ENCODE measurements at places on chromosomes 4 and X.

DNA sequence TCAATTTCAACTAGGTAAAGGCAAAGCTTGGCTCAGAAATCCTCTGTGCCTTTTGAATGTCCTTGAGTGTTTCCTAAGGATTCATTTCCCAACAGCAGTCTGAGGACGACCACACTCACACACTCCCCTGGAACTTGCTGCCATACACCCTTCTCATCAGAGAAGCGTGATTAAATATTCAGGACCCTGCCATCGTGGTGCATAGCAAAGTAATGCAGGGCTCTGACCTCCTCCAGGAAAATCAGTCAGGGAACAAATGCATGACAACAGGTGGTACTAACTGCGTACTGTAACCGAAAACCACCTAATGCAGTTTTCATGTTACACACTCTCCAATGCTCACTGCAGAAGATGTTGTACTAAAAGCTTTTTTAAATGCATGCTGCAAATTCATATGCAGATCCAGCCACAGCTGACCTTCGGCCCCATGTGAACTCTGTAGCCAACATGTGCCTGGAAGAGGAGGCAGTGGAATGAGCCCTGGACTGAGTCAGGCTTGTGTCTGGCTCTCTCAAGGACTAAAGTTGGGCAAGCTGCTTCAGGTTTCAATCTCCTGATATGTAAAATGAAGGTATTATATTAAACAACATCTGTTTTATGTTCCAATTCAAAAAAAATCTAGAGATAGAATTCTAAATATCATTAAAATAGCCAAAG is 238.3 kb downstream of the KCNIP4 start:
- DNase-seq: no peak

GRCh38 chr4:89755220-89755619 is 81.7 kb downstream of the SNCA start:
- peak; percentile 2 for DNase-seq

DNA sequence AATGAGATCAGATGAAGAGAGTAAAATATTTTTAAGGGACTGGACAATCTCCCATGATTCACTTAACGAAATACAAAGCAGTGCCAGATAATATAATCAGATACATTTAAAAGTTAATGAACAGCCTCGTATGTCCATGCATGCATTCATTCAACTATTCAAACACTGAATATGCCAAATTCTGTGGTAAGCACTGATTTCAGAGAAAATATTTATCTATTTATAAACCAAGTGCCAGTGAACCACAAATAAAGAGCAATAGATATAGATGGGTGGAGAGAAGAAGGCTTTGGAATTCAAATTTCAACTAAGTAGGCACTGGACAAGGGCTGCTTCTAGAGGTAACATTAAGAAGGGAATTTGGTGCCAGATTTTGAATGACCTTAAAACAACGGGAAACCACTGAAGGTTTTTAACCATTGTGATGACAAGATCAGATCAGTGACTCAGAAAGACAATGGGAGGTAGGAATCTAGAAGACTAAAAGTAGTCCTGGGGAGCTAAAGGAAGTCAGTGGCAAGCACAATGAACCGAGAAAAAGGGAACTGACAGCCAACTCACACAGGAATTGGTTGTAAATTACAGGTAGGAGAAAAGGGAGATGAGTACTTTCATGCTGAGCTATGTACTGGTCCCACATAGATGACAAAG is 14.2 kb downstream of the ELOVL6 start:
- peak; percentile 50 for DNase-seq

GRCh38 chr4:38069271-38069760 is 109.1 kb downstream of the PTTG2 start:
- peak; percentile 27 for DNase-seq

DNA sequence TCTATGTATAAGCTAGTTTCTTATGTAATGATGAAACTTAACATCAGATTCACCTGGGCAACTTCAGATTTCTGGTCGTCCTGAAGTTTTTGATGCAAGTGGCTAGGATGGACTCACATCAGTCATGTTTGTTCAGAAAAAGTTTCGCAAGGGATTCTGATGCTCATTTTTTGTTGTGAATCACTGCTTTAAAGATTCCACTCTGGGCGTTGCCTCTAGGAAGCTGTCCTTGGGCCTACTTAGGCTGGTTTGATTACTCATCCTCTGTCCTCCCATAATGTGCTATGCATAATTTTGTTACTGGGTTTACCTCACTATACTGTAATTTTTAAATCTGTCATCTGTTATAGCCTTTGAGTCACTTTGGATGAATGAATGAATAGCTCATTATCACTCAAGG is 30.8 kb downstream of the HERC3 start:
- peak; percentile 94 for DNase-seq

GRCh38 chr4:174037631-174038030 is 245.8 kb downstream of the FBXO8 start:
- no peak for DNase-seq

DNA sequence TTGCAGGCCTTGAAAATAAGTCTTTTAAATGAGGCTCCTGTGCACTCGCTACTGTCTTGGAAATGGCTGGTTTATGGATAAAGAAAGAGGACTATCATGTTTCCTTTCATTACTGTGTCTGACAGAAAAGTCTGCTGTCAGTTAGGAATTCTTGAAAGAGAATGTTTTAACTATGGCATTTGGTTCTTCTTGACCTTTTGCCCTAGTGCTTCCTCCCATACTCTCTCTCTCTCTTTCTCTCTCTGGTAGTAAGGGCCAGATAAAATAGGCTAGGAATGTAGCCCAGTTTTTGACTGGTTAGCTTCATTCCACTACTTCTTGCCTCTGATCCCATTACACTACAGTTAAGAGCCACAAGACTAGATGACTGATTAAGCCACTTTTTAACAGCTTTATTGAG is 29.8 kb downstream of the YY2 start:
- peak; percentile 56 for DNase-seq

DNA sequence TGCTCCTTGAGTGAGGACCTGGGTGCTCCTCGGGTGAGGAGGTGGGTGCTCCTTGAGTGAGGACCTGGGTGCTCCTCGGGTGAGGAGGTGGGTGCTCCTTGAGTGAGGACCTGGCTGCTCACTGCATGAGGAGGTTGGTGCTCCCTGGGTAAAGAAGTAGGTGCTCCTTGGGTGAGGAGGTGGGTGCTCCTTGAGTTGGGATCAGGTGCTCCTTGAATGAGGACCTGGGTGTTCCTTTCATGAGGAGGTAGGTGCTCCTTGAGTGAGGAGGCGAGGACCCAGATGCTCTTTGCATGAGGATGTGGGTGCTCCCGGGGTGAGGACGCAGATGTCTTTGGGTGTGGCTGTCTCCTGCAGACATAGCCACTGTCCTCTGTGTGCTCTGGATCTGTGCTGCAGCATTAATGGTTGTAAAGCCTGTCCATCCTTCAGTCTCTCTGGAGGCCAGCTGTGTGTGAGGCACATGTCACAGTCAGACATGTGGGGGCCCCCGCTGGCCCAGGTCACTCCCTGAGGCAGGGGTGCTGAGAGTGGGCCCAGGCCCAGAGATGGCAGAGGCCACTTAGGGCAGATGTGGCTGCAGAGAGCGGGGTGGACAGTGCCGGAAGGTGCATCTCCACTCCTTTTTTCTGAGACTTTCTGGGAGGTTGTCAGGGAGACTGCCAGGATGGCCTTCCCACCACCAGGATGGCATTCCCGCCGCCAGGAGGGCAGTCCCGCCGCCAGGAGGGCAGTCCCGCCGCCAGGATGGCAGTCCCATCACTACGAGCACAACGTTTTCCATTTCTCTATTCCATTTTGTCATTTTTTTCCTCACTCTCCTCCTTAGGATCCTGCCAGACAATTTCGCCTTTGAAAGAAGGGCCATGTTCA is 101.8 kb downstream of the HMX1 start:
- DNase-seq: no peak

GRCh38 chr4:178970433-178971140 is 1528.3 kb upstream of the AGA start:
- DNase-seq: no peak

DNA sequence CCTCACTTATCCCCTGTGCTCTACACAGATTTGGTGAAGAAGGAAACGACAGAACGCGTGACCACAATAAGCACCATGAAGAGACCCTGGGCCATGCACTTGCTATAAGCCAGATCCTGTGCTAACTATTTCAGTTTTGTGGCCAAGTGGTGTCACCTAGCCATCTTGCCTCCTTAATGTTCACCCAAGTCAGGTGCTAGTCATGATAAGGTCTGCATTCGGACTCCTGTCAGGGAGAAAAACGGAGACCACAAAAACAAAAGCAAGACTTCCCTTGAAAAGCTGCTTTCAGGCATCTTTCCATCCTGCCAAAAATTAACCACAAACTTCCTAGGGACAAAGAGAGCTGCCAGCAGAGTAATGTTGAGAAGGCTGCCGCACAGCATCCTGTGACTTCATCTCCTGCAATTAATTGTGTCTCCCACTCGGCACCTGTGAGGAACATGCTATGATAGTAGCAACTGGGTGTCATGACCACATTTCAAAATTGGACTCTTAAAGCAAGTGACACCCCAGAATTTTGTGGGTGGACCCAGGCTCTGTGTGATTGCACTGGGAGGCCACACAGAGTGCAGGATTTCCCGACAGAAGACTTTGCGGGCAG is 8.8 kb upstream of the IDS start:
- no peak for DNase-seq

DNA sequence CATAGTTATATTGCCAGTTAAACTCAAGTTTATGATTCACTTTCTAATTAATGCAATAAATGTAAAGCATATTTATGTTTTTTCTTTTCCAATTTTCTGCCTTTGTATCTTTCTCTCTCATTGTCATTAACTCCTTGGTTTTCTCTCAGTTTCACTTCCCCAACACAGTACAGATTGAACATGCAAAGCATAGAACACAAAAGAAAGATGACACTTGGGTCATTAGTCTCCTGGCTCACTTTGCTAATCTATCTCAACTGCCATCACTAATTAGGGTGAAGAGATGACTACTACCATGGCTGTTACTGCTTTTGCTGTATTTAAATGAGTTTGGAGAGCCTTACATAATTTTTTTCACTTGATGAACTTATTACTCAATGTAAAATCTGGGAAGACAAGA is 12.3 kb upstream of the NAA11 start:
- DNase-seq: no peak

- DNase-seq: no peak
Observed at GRCh38 chr4:123350726-123351125, 45.9 kb upstream of the SPRY1 start.

DNA sequence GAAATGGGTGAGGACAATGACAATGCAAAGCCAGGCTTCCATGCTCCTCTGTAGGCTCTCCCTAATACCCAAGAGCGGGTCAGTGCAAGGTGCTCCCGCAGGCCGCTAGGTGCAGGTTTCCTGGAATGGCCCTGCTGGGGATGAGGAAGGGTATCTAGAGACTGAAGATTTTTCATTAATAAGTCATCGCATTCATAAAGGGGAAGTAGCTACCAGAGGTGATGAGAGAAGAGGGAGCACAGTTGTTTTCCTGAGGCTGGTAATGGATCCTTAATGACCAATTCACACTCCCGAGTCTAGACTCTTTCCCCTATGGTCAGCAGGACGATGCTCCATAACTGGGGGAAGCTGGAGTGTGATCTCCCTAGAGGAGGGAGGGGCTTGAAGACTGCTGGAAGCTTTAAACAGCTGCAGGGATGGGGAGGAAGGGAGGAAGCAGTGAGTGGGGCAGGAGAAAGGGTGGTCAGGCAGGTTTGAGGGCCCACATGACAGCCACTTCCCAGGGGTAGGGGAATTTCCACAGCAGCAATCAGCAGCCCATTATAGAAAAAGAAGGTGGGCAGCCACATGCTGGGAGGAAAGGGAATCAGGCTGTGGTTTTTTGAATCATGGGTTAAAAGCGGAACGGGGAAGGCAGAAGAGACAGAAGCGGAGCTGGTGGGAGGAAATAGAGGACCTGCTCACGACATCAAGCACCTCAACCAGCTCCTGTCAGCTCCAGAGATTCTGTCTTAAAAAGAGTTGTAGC is 10.2 kb upstream of the ATP6AP2 start:
- no peak for DNase-seq

- no peak for DNase-seq
Observed at GRCh38 chr4:6478546-6479220, 6.3 kb upstream of the PPP2R2C start.

DNA sequence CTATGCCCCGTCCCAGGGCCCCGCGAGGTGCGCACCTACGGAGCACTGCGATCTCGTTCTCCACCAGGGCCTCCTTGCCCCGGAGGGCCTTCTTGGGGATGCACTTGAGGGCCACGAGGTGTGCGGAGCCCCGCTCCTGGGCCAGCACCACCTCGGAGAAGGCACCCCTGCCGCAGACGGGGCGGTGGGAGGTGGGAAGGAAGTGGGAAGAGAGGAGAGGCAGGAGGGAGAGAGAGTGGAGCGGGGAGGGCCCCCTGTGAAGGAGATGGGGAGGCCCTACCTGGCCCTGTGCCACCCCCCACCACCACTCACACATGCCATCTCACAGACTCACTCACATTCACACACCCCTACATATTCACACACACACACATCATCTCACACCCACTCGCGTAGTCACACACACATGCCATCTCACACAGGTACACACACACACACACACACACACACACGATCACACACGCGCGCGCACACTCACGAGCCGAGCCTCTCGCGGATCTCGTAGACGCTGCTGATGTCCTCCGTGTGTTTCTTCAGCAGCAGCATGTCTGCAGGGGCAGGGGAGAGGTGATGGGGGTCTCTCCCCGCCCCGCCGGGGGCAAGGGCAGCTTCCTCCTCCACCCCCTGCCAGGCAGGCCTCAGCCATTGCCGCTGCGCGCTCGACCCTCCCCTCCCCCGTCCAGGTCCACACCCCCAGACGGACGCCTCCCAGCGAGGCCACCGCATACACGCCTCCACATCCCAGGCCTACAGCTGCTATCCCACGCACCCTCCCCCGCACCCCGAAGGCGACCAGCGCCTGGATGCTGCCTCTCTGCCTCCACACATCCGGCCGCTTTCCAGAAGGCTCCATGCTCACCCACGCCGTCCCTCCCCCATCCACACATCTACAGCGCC is 834 bp downstream of the PNCK start:
- DNase-seq: no peak

DNA sequence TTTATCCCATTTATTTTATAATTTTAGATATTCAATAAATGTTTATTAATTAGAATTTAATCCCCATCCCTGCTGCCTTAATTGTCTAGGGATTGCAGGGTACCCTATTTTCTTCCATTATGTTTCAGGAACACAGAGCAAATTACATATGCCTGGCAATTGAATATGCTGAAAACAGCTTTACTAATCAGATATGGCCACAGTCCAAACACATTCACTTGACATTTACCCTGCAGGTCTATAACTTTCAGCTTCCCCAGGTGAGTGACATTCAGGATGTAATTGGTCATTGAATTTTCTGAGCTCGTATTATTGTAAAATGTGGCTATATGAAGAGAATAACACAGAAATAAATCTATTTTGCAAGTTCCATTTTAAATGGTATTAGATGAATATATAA is 218.7 kb upstream of the NDST4 start:
- no peak for DNase-seq

GRCh38 chr4:16289897-16290554 is 63.8 kb upstream of the TAPT1 start:
- DNase-seq: peak; percentile 42

- peak; percentile 68 for DNase-seq
Observed at GRCh38 chrX:29662759-29663503, 552.4 kb upstream of the MAGEB2 start.

DNA sequence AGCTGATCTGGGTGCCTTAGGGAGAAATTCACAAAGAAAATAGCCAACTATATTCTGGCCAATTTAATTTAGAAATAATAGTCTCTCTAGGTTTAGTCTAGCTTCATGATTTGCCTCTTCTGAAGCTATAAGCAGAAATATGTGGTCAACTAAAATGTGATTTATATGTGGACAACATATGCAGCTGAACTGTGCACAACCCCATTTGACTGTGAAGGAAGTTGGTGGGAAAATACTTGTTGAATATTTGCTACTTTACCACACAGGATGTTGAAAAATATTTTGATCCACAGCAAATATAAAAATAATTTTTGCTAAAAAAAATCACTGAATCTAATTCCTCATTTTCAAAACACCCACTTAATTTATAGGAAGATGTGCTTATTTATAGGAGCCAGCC is 15.7 kb upstream of the RNF128 start:
- peak; percentile 39 for DNase-seq
